ENCODE measurements at places on chromosomes 5 and 9.
A peak's percentile ranks its signal among the peaks of the same experiment; 100 is the strongest.

GRCh38 chr5:9920697-9921096 is 290.5 kb upstream of the TAS2R1 start:
- H3K4me3 ChIP-seq = no peak overlapping the region
- H3K27me3 ChIP-seq = no peaks in the 10 kb centered on the region
- no peak for DNase-seq
- no peaks in the 10 kb centered on the region for H3K4me1 ChIP-seq

DNA sequence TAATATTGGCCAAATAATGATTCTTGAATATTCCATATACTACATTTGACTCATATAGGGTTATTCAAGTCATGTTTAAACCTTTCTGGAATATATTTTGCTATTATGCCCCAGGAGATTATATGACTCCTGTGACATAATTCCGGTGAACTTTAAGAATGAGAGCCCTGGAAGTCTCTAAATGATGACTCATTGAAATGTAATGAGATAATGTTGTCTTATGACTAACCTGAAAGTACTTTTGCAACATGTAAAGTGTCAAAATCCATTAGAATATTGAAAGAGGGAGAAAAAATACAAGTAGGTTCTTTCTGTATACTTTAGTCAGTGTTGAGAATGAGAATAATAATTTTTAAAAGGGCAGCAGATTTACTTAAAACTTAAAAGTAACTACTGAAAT is 830.4 kb downstream of the MAT2B start:
- no peaks in the 10 kb centered on the region for H3K27me3 ChIP-seq
- no peak overlapping the region for H3K27ac ChIP-seq
- no peaks in the 10 kb centered on the region for H3K36me3 ChIP-seq
- H3K4me3 ChIP-seq = no peak overlapping the region
- H3K4me1 ChIP-seq = no peaks in the 10 kb centered on the region
- no peak for DNase-seq

DNA sequence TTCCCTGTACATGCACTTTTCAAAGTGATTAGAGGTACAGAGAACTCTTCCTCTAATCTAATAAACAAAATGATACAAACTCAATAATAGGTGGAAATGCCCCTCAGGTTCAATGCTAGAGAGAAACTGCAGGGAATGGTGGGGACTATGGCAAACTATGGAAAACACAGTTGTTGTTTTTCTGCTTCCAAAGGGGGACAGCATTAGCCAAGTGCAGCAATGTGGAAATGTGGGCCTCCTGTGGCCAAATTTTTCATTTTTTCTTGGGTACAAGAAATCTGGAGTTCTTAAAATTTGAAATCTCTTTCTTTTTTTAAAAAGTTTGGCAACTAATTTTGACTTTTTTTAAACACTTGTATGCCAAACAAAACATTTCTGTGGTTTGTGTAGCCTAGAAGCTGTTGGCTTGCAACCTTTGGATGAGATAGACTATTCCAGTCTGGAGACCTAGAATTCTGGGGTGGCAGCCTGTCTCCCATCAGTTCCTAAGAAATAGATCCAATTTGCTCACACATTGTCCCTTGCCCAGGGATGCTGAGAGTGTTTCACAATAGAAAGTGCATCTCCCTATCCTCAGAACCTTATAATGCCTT is 218.6 kb downstream of the PAPPA start:
- H3K36me3 ChIP-seq = no peaks in the 10 kb centered on the region
- H3K4me1 ChIP-seq = no peaks in the 10 kb centered on the region
- no peak overlapping the region for H3K27ac ChIP-seq
- H3K4me3 ChIP-seq = no peak overlapping the region
- H3K27me3 ChIP-seq = no peaks in the 10 kb centered on the region

DNA sequence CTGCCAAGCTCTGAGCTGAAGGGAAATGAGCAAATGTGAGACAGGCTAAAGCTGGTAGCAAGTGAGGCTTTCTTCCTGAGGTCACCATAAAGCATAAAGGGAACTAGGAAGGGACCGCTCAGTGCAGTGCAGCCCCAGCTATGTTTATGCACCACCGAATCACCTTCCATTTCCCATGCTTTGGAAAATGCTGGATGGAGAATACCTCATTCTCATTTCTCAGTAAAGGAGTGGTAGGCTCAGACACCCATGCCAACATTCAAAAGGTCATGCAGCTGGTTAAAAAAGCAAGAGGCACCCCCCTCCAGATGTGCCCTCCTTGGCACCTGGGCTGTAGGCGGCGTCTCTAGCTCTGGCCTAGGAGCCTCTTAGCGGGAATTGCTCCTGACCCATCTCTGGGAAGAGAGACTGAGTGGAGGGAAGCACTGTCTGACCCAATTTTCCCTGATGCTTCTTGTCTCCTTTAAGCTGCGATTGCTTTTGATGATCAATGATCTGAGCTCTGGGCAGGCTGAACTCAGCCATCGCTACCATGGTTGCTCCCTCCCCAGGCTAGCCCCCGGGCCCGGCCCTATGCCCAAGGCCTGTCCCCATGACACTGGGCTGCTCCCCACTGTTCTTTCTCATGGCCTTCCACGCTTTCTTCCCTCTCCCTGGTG is 58.7 kb downstream of the ZNF354C start:
- H3K36me3 ChIP-seq = no peaks in the 10 kb centered on the region
- no peak overlapping the region for H3K4me3 ChIP-seq
- H3K27me3 ChIP-seq = no peaks in the 10 kb centered on the region
- H3K4me1 ChIP-seq = no peaks in the 10 kb centered on the region

DNA sequence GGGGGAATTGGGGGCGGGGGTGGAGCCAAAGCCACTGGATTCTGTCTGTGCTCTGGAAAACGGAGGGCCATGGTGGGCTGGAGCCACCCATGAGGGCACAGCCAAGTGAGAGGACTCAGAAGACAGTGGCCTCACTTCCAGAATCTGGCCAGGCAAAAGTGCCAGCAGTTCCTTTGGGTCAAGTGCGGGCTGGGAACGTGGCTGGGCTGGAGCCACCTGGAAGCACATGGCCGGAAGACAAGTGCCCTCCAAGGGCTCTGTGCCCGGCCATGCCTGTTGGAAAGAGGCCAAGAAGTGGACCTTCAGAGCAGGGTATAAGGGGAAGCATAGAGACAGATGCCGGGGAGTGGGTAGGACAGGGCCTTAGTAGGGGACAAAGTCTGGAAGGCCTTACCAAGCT is 11.7 kb upstream of the SH3PXD2B start:
- H3K4me1 ChIP-seq = peaks cover 5% of the 10 kb centered on the region
- no peak overlapping the region for H3K4me3 ChIP-seq
- no peak for DNase-seq
- no peak overlapping the region for H3K27ac ChIP-seq

DNA sequence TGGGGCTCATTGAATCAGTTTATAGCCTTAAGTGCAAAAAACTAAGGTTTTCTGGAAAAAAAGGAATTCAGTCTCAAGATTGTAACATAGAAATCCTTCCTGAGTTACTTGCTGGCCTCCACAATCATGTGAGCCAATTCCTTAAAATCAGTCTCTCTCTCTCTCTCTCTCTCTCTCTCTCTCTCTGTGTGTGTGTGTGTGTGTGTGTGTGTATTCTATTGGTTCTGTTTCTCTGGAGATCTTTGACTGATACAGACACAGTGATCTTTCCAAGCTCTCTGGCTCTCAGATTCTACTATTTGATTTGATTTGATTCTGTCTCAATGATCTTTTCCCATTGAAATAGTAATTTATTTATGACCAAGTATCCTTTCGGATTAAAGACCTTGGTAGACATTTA is 74.6 kb downstream of the CFAP95 start:
- H3K36me3 ChIP-seq = peaks cover 2% of the 10 kb centered on the region
- no peak overlapping the region for H3K4me3 ChIP-seq
- no peak overlapping the region for H3K27ac ChIP-seq
- H3K27me3 ChIP-seq = peaks cover 13% of the 10 kb centered on the region
- DNase-seq = no peak

DNA sequence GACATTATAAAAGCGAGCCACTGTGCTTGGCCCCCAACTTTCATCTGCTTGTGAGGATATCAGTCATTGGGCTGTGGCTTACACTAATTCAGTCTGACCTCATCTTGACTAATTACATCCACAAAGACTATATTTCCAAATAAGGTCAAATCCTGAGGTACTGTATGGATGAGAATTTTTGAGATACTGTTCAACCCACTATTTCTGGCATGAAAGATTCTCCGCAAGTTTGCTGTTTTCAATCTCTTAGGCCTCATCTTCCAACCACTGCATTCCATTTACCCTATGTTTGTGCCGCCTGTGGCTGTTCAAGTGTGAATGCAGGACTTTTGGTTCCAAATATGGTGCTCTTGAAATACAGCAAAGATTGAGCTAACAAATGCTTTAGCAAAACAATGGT is 400.9 kb upstream of the SGCD start:
- H3K4me3 ChIP-seq = no peak overlapping the region
- no peak overlapping the region for H3K27ac ChIP-seq
- DNase-seq = no peak
- no peaks in the 10 kb centered on the region for H3K27me3 ChIP-seq
- no peaks in the 10 kb centered on the region for H3K4me1 ChIP-seq
- no peaks in the 10 kb centered on the region for H3K36me3 ChIP-seq

GRCh38 chr5:89377767-89378455 is 494.9 kb upstream of the MEF2C start:
- no peaks in the 10 kb centered on the region for H3K27me3 ChIP-seq
- H3K36me3 ChIP-seq = no peaks in the 10 kb centered on the region
- no peaks in the 10 kb centered on the region for H3K4me1 ChIP-seq
- H3K27ac ChIP-seq = no peak overlapping the region
- no peak for DNase-seq

DNA sequence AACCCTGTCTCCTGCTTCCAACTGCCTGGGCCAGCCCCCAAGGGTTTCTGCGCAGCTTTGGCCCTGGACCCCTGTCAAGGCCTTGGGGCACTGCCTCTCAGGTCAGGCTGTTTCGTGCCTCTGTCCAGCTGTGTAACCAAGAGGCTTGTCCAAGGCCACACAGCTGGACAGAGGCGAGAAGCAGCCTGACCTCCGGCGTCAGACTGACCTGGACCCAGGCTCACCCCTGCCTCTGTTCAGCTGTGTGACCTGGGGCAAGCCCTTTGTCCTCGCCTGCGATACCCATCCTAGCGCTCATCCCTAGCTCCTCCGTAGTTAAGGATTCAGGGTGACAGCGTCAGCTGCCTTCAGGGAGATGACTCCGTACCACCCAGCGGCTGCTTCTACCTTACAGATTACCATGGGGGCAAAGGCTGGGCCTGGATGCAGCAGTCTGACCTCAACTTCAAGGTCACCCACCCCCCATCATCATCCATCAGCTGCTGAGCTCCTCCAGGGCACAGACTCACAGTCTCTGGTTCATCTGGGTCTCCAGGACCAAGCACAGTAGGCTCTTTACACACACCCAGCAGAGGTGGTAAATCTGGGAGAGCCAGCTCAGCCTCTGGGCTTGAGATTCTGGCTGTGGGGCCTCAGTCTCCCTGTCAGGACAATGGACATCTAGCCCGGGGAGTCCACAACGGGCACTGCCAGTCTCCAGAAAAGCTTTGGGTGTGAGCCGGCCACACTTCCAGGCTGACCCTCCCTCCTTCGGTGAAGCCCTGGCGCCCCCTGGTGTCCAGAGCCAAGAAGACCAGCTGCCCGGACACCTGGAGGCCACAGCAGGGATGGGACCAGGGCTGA is 7.9 kb downstream of the AK1 start:
- no peak overlapping the region for H3K4me3 ChIP-seq
- H3K27me3 ChIP-seq = no peaks in the 10 kb centered on the region
- DNase-seq = peak; percentile 68
- H3K27ac ChIP-seq = no peak overlapping the region
- H3K4me1 ChIP-seq = peaks cover 17% of the 10 kb centered on the region

- H3K4me3 ChIP-seq = peak overlapping the region; percentile 60
- DNase-seq = no peak
- no peaks in the 10 kb centered on the region for H3K27me3 ChIP-seq
- peaks cover 73% of the 10 kb centered on the region for H3K4me1 ChIP-seq
- H3K36me3 ChIP-seq = no peaks in the 10 kb centered on the region
Observed at GRCh38 chr5:35826554-35826953, 30.1 kb upstream of the IL7R start.

DNA sequence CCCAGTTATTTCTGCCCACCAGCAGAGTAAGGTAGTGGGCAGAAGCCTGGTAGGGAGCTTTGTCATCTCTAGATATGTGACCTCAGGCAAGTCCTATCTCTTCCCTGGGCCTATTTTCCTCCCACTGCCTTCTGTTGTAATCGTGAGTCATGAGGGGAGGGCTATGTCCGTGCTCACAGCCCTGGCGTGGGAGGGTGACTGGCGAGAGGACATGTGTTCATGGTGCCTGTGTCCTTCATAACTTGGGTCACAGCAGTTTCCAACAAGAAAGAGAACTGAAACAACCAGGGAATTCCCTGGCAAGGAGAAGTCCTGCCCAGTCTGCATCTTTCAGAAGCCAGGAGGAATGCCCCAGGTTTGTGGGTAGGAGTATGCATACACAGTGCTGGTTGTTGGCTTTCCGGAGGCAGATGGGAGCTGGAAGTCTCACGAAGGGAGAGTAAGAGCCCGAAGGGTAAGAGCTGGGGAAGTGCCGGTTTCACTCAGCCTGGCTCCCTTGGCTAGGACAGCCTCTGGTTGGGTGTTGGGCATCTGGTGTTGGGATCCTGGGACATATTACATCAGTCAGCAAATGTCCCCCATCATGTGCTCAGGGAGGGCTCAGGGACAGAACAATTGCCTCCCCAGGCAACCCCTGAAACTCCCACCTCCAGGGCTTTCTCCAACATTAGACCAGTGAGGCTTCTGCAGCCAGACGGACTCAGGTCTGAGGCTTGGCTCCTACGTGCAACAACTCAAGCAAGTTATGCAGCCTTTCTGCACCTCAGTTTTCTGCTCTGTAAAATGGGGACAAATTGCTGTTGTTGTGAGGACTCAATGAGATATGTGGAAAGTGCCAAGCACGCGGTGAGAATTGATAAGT is 4.3 kb upstream of the TIFAB start:
- H3K27me3 ChIP-seq = peaks cover 70% of the 10 kb centered on the region
- DNase-seq = no peak
- no peaks in the 10 kb centered on the region for H3K4me1 ChIP-seq
- H3K4me3 ChIP-seq = no peak overlapping the region
- peaks cover 2% of the 10 kb centered on the region for H3K36me3 ChIP-seq
- no peak overlapping the region for H3K27ac ChIP-seq

DNA sequence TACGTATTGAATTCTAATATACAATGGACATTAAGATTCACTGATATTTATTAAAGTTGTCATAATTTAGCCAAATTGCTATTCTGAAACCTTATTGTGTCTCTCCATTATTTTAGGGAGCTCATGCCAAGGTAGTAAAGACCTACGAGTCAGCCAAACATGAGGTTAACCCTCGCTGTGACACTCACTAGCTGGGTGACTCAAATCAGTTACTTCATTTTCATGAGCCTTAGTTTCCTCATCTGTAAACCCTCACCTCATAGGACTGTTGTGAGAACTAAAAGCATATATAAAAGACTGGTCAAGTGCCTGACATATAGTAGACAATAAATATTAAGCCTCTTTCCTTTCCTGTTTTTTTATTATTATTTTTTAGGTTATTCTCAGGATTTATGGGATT is 44.0 kb upstream of the PCA3 start:
- H3K27ac ChIP-seq = no peak overlapping the region
- H3K4me3 ChIP-seq = no peak overlapping the region

Measured in T-helper 17 cell (primary cell).